Stomach (tissue), 19 donors: ENCODE measurements at places on chromosomes 5 and 9. TPM values are rescaled to one million over a fixed set of nuclear protein-coding genes. Genes with fewer than 3 reads are reported as not detected.

DNA sequence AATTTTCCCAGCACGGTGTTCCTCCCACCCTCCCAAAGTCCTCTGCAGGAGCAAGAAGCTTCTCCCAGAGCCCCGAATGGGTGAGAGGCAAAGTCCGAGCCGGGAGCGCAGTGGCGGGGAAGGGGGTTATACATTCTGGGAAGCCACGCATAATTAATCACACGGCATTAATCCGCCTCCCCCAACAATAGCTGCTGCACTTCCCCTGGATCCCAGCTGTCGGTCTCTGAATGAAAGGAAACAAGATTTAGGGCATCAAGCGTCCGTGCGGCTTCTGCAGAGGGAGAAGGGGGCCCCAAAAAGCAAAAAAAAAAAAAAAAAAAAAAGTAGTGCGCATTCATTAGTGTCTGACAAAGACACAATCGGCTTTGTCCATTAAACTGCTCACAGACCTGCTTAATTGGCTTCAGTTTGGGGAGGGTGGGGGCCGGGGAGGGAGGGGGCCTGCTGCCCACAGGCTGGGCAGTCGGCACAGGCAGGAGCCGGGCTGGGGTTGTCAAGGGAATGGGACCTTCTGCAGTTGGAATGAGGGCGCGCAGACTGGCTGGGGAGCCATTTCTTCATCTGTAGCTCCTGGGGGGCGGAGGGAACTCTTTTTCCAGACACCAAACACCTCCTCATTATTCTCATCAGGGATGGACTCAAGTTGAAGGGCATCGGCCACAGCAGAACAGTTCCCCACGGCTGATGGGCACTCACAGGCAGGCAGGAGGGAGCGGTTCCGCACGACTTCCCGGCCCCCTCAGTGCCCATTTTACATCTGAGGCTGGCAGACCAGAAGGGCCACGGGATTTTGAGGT is 3.4 kb downstream of the NOTCH1 start:
- peaks cover 8% of the 10 kb centered on the region for H3K36me3 ChIP-seq
- no peaks in the 10 kb centered on the region for H3K27me3 ChIP-seq
- H3K4me3 ChIP-seq, result peak overlapping the region; percentile 90
- H3K27ac ChIP-seq, result peak overlapping the region; percentile 82

GRCh38 chr5:7320701-7321301 is 75.1 kb upstream of the ADCY2 start:
- DNase-seq, result no peak
- no peaks in the 10 kb centered on the region for H3K4me1 ChIP-seq
- H3K27ac ChIP-seq, result no peak overlapping the region
- H3K4me3 ChIP-seq, result no peak overlapping the region
- H3K36me3 ChIP-seq, result no peaks in the 10 kb centered on the region
- no peaks in the 10 kb centered on the region for H3K27me3 ChIP-seq

DNA sequence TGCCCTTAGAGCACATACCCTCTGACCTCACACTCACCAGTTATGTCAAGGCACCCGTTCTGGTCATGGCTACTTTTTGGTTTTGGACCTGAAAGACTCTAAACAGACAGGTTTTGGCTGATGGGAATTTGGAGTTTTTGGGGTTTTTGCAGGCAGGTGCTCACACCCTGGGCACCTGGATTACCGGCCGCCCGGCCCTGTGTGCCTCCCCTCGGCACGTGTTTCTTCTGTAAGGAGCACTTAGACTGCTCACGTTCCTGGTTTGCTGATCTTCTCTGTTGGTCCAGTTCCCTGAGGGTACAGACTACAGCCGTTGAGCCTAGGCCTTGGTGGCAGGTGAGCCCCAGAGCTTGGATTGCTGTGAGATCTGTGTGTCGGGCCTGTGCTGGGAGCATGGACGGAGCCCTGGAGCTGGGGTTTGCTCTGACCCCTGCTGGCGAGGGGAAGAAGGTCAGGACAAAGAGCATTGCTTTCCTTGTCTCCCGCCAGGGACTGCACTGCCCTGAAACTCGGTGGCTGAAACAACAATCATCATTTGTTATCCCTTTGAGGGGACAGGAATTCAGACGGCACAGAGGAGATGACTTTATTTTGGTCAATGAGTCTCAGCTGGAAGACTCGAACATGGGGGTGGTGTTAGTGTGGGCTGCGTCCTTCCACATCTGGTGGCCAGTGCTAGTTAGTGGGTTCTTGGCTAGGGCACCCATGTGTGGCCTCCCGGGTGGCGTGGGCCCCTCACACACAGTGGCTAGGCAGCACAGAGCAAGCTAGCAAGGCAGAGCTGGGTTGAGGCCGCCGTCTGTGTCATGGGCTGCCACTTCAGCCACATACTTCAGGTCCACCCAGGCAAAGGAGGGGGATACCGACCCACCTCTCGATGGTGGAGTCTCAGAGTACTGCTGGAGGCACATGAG is 76.4 kb downstream of the EHMT1 start:
- no peak overlapping the region for H3K27ac ChIP-seq
- H3K4me3 ChIP-seq, result no peak overlapping the region
- no peaks in the 10 kb centered on the region for H3K36me3 ChIP-seq
- H3K27me3 ChIP-seq, result no peaks in the 10 kb centered on the region

The DMAC1 gene
- polyA plus RNA-seq, result 12.4 TPM

GRCh38 chr5:141040771-141041426 is 10.3 kb upstream of the PCDHB1 start:
- DNase-seq, result peak; percentile 95
- peak overlapping the region; percentile 35 for H3K4me3 ChIP-seq
- peaks cover 10% of the 10 kb centered on the region for H3K27me3 ChIP-seq
- H3K4me1 ChIP-seq, result peaks cover 20% of the 10 kb centered on the region

The CD14 gene
- polyA plus RNA-seq, result 17.0 TPM

DNA sequence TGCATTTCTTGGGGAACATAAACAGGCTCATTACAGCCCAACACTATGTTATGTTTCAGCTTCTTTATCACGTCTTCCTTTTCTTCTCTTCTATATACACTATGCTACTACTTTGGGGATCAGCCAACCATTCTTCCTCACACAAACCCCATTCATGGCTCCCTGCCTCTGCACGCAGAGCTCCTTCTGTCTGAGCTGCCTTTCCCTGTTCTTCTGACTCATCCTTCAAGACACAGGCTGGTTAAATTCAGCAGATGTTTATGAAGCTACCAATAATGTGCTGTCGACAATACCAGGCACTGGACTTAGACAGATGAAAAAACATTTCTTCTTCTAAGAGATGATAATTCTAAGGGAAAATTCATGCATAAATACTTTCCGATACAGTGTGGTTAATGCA is 102.5 kb upstream of the TXNDC8 start:
- no peaks in the 10 kb centered on the region for H3K4me1 ChIP-seq
- no peak overlapping the region for H3K4me3 ChIP-seq
- H3K36me3 ChIP-seq, result peaks cover 3% of the 10 kb centered on the region
- no peaks in the 10 kb centered on the region for H3K27me3 ChIP-seq

The C5orf58 gene
- polyA plus RNA-seq, result not detected

DNA sequence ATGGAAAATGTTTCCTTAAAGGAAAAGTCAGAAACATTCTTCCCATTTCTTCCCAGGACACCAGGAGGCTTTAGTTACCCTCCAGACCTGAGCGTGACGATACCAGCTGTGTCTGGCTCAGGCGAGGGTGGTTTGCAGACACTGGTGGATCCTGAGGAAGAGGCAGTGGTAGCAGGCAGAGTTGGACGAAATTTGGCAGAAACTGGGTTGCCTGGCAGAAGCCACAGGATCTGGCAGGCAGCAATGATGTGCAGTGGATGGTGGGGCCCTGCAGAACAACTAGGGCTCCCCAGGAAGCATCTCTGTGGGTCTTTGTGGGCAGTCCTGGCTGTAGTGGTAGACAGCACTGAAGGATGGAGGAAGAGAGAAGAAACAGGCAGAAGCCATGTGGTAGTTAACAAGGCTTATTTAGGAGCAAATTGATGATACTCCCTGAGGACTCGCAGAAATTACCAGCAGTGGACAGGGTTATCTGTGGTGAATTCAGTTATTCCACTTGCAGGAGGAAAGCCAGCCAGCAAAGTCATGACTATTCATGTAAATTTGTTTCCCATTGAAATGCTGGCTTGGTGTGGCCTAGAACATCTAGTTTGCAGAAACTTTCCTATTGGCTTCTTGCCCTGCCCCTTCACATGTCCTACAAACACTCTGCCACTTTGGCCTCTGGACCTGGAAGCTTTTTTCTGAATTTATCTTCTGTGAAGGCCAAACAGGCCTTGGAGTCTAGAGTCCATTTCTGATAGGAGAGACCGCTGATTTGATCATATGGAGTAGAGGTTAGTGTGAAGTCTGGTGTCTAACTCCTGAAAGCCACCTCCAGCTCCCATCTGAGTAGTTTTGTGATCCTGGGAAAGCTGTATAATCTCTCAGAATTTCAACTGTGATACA is 212.0 kb downstream of the DMRT2 start:
- no peaks in the 10 kb centered on the region for H3K36me3 ChIP-seq
- H3K4me3 ChIP-seq, result no peak overlapping the region
- no peak for DNase-seq
- H3K4me1 ChIP-seq, result no peaks in the 10 kb centered on the region
- no peaks in the 10 kb centered on the region for H3K27me3 ChIP-seq
- H3K27ac ChIP-seq, result no peak overlapping the region

The UNC5A gene
- not detected for polyA plus RNA-seq

- no peaks in the 10 kb centered on the region for H3K27me3 ChIP-seq
- no peak overlapping the region for H3K4me3 ChIP-seq
- peak overlapping the region; percentile 52 for H3K27ac ChIP-seq
- no peak for DNase-seq
Observed at GRCh38 chr5:179355976-179356974, 11.0 kb upstream of the ADAMTS2 start.

- DNase-seq, result no peak
- no peaks in the 10 kb centered on the region for H3K36me3 ChIP-seq
- no peak overlapping the region for H3K27ac ChIP-seq
- H3K4me3 ChIP-seq, result no peak overlapping the region
Observed at GRCh38 chr5:40672425-40672824, 7.3 kb upstream of the PTGER4 start.

DNA sequence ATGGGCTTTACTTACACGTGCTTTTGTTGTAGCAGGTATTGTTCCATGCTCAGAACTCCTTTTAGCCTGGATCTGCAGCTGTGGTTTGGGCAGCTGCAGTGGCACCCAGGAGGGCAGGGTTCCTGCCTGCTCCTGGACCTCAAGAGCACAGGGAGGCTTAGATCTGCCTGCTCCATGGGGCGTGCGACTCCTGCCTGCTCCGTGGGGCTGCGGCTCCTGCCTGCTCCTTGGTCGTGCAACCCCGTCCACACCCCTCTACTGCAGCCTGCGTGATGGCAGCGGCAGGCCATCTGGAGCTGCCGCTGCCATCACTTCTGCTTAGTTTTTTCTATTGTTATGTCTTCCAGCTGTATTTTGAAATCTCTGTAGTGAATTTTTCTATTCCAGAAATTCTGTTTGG is 11.7 kb upstream of the UGT3A2 start:
- no peaks in the 10 kb centered on the region for H3K4me1 ChIP-seq

GRCh38 chr5:57431759-57432158 is 50.9 kb downstream of the ACTBL2 start:
- H3K27ac ChIP-seq, result no peak overlapping the region
- no peaks in the 10 kb centered on the region for H3K27me3 ChIP-seq
- DNase-seq, result no peak
- H3K4me3 ChIP-seq, result no peak overlapping the region

The CER1 gene
- polyA plus RNA-seq, result not detected

DNA sequence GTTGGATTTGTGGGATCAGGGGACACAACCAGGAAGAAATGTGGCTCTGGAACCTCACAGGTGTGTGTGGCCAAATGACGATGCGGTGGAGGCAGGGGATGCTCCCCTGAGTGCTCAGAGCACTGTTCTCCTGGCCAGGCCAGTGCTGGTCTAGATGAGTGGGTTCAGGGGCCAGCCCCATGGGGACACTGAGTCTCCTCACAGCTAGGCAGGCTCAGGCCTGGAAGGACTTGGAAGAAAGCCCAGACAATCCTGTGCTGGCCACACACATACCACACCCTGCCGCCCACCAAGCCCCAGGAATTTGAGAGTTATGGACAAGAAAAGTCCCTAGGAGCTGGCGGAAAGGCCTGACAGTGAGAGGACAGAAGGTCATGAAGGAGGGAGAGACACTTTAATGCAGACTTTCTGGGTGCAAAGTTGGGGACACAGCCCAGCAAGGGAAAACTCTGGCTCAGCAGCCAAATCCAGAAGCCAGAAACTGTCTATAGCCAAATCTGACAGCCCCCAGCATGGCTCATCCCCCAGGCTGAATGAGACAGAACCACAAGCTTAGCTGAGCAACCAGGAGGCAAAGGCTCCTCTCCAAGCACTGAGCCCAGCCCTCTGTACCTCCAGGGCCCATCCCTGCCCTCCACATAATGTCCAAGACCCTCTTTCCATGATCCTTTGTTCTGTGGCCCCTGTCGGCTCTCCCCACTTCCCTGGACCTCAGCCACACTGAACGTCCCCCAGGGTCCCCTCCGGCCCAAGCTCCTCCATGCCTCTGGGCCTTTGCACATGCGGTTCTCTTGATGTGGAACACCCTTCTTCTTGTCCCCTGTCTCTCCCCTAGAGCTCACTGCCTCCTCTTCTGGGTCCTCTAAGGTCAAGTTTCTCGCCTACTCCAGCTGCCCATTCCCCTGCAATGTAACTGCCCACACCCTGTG is 22.4 kb downstream of the LHX6 start:
- H3K4me1 ChIP-seq, result peaks cover 19% of the 10 kb centered on the region
- no peak overlapping the region for H3K4me3 ChIP-seq
- DNase-seq, result peak; percentile 48
- H3K36me3 ChIP-seq, result no peaks in the 10 kb centered on the region
- H3K27me3 ChIP-seq, result no peaks in the 10 kb centered on the region

The HAVCR2 gene
- 2.1 TPM for polyA plus RNA-seq

- H3K27me3 ChIP-seq, result no peaks in the 10 kb centered on the region
- no peak overlapping the region for H3K27ac ChIP-seq
- DNase-seq, result no peak
- H3K4me1 ChIP-seq, result no peaks in the 10 kb centered on the region
- no peak overlapping the region for H3K4me3 ChIP-seq
Observed at GRCh38 chr5:19630876-19631275, 357.1 kb downstream of the CDH18 start.

DNA sequence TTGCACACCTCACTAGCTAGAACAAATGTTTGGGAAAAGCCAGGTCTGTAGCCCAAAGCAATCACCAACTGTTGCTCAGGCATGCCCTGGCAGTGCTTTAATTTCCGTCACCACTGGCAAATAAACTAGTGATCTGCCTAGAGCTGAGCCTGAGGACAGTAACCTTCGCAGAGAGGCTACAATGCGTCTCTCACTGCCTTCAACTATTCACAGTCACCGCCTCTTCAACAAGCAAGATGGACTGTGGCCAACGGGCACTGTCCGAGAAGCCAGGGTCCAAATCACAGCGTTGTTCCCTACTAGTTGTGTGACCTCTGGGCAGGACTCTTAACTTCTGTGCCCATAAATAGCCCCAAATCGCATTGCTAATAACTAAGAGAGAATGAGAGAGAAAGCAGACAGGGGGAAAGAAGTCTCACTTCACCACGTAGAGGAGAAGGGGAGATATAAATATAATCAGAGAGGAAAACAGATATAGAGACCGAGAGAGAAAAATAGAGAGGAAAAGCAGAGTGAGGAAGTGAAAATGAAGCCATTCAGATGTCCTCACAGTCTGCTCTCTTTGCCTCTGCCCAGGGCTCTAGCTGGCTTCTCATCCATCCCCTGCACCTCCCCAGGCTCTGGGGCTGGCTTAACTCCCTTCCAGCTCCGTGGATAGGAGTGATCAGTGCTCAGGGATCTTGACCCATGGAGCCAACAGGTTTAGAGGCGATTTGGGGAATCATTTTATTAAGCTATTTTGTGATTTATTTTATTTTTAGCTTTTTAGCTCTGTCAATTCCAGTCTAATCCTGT is 157.9 kb downstream of the ZDHHC21 start:
- H3K4me3 ChIP-seq, result no peak overlapping the region
- H3K27me3 ChIP-seq, result peaks cover 9% of the 10 kb centered on the region
- no peaks in the 10 kb centered on the region for H3K36me3 ChIP-seq
- no peak overlapping the region for H3K27ac ChIP-seq

The STING1 gene
- 8.8 TPM for polyA plus RNA-seq
